Melanocyte of skin (primary cell): ENCODE measurements at places on chromosomes 1 and 21. TPM values are rescaled to one million over a fixed set of nuclear protein-coding genes. Genes with fewer than 3 reads are reported as not detected.

Gene AIRE
- total RNA-seq = not detected in 2 replicates

Gene SH3D21
- total RNA-seq = 6.2 and 22.5 TPM in 2 replicates

Gene ARHGEF16
- not detected in 2 replicates for total RNA-seq

Gene DEPDC1
- 40.0 and 56.3 TPM in 2 replicates for total RNA-seq

Gene ZNF593OS
- total RNA-seq = not detected in 2 replicates

Gene TMEM269
- total RNA-seq = under 0.01 TPM in 1 of 2 replicates, not detected in the other

Gene SPRR4
- not detected in 2 replicates for total RNA-seq

Gene TRIM17
- total RNA-seq = 0.62 and 0.67 TPM in 2 replicates

Gene CCDC190
- total RNA-seq = not detected in 2 replicates

Gene DIRAS3
- total RNA-seq = 1.0 and 1.5 TPM in 2 replicates

Gene FMO3
- not detected in 2 replicates for total RNA-seq

Gene SPATA45
- 0.34 TPM in 1 of 2 replicates, not detected in the other for total RNA-seq

Gene GJA4
- not detected in 2 replicates for total RNA-seq

Gene LRRC8D
- total RNA-seq = 48.5 and 70.9 TPM in 2 replicates

Gene MPL
- not detected in 2 replicates for total RNA-seq

Gene DMAP1
- 16.3 and 18.5 TPM in 2 replicates for total RNA-seq

Gene ANKRD45
- 0.33 TPM in 1 of 2 replicates, not detected in the other for total RNA-seq

Gene SMIM11
- 1.8 and 6.9 TPM in 2 replicates for total RNA-seq

Gene TNFRSF8
- total RNA-seq = not detected in 2 replicates

Gene ADGRB2
- 1.3 and 1.4 TPM in 2 replicates for total RNA-seq
